GM19239 (cell line): ENCODE measurements at places on chromosomes 5 and 9.

- no peak for DNase-seq
These were observed 13.6 kb downstream of the TERT start for GRCh38 chr5:1281038-1281882.

DNA sequence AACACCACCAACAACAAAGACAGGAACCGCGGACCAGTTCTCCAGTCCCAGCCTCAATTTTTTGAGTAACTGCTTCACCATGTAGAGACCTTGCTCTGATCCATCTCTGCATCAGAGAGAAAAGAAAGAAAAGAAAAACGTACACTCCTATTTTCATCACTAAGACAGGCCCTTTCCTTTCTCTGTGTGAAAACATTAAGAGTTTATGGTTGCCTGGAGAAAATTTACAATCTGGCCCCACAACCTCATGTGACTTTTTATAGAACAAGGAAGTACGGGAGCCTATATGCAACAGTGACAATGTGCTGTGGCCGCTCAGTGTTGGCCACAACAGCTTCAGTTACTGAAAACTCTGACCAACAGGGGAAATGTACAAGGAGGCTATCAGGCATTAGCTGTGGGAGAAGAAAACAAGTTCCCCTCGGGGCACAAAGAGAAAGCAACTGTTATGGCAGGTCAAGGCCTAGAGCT is 272.9 kb upstream of the PTGER4 start:
- no peak for DNase-seq

DNA sequence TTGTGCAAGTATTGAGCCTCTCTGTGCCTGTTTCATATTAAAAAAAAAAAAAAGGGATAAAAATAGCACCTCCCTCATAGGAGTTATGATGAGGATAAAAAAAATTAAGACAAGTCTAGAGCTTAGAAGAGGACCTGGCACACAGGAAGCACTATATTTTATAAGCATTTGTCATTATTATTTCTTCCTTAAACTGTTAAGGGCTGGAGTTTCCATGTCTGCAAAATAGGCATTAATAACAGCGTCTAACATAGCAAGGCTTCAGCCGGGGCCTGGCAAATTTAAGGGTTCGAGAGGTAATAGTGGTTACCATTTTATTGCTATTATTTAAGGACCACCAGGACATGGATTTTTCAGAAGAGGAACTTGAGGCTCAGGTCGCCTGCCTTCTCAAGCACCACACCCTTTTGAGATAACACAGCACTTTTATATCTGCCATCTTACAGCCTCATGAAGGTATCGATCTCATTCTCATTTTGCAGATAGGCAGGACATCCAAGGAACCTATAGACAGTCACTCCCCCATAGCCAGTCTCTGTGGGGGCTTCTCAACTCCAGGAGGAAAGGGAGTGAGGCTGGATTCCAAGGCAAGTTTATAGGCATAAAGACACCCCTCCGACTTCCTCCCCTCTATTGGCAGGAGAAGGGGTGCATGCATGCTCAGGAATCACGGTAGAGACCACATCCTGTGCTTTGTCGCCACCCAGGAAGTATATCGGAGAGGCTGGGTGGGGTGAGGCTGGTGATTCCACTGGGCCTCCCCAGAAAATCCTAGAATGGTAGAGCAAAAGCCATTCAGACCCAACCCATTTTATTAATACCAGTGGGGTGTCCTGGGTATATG is 2.4 kb downstream of the ANXA6 start:
- no peak for DNase-seq

- DNase-seq = no peak
These were observed 1.6 kb downstream of the INSYN2B start for GRCh38 chr5:169978714-169979113.

DNA sequence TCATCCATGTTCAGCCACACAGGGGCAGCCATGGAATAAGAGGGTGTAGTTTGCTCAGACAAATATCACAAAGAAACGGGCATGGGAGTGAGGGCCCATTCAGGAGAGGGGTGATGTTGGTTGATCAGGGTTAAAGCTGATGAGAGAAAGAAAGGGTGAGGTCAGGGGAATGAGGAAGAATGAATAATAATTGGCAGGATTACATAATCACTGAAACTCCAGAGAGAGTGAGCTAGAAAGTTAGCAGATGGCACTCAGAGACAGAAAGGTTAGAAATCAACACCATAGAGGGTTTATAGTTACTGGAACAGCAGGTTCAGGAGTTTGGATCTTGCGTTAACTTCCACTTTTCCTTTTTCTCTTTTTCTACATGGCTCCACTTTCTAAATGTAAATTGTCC is 113.9 kb downstream of the TAF11L14 start:
- no peak for DNase-seq

GRCh38 chr9:107172160-107172978 is 110.7 kb upstream of the RAD23B start:
- peak; percentile 25 for DNase-seq

GRCh38 chr5:57137401-57137800 is 36.5 kb upstream of the GPBP1 start:
- no peak for DNase-seq

- no peak for DNase-seq
These were observed 12.0 kb downstream of the PSD2 start for GRCh38 chr5:139807647-139808030.
